ENCODE measurements at places on chromosomes 2 and 18. TPM values are rescaled to one million over a fixed set of nuclear protein-coding genes. Genes with fewer than 3 reads are reported as not detected.

The SCTR gene
- not detected for total RNA-seq

GRCh38 chr2:56674084-56674483 lies 490.3 kb downstream of the CCDC85A start:
- DNase-seq, result no peak

- no peak for DNase-seq
These were observed 35.4 kb upstream of the REEP1 start for GRCh38 chr2:86372641-86373502.

- no peak for DNase-seq
These were observed 256.6 kb upstream of the ACVR2A start for GRCh38 chr2:147588191-147588590.

Measured in activated naive CD4-positive, alpha-beta T cell treated with anti-CD3 and anti-CD28 coated beads, Interleukin-2, amount 50 U/mL, for 72 hours (primary cell).